H7 (cell line): ENCODE measurements at places on chromosomes 2 and 18. TPM values are rescaled to one million over a fixed set of nuclear protein-coding genes. Genes with fewer than 3 reads are reported as not detected.

GRCh38 chr18:55576001-55576400, 12.0 kb downstream of the TCF4 start:
- no peak for DNase-seq

GRCh38 chr2:197946562-197946961, 142.2 kb downstream of the PLCL1 start:
- DNase-seq: no peak

- no peak for DNase-seq
These were observed 10.8 kb upstream of the SESTD1 start for GRCh38 chr2:179275253-179276012.

GRCh38 chr2:160650196-160651118, 156.8 kb upstream of the RBMS1 start:
- DNase-seq: no peak

- peak; percentile 39 for DNase-seq
These were observed 63.7 kb upstream of the POU3F3 start for GRCh38 chr2:104790100-104790811.

DNA sequence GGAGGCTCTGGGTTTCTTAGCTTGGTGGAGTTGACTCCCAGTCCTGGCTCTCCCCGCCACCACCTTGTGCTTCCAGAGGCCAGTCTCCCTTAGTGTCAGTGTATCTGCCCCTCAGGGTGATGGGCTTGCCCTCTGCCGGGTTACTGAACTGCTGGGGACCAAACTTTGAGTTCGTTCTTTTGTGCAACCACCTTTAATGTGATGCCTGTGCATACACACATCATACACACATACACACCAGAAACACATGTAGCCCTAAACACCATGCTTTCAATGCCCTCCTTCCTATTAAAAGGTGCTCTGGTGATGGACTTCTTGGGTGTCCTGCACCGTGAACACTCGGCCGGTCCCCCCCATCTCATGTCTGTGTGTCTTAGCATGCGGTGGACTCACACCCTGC, 315.1 kb upstream of the EPAS1 start:
- DNase-seq: no peak

- DNase-seq: no peak
These were observed 20.4 kb upstream of the IL1R1 start for GRCh38 chr2:102122115-102122514.

- DNase-seq: no peak
These were observed 19.4 kb upstream of the MPPE1 start for GRCh38 chr18:11927497-11927896.

- DNase-seq: no peak
These were observed 10.1 kb downstream of the TBC1D8 start for GRCh38 chr2:101140978-101141655.

GRCh38 chr18:46335534-46336101, 231.4 kb downstream of the HAUS1 start:
- peak; percentile 93 for DNase-seq

DNA sequence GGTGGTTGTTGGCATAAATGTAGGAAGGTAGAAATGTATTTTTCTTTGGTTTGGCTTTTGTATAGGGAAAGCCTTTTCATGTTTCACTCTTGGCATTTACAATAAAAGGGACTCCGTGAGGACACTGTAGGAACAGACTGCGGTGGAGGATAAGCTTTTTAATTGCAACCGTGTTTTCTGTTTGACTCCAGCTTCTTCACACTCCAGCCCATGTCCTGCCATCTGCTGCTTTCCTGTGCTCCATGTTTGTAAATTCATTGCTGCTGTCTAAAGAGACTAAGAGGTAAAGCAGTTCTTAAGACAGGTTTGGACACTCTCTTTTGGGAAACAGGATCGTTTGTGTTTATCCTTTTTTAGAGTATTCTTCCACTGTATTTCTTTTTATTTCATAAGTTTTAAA, 33.3 kb downstream of the WDR75 start:
- DNase-seq: no peak

DNA sequence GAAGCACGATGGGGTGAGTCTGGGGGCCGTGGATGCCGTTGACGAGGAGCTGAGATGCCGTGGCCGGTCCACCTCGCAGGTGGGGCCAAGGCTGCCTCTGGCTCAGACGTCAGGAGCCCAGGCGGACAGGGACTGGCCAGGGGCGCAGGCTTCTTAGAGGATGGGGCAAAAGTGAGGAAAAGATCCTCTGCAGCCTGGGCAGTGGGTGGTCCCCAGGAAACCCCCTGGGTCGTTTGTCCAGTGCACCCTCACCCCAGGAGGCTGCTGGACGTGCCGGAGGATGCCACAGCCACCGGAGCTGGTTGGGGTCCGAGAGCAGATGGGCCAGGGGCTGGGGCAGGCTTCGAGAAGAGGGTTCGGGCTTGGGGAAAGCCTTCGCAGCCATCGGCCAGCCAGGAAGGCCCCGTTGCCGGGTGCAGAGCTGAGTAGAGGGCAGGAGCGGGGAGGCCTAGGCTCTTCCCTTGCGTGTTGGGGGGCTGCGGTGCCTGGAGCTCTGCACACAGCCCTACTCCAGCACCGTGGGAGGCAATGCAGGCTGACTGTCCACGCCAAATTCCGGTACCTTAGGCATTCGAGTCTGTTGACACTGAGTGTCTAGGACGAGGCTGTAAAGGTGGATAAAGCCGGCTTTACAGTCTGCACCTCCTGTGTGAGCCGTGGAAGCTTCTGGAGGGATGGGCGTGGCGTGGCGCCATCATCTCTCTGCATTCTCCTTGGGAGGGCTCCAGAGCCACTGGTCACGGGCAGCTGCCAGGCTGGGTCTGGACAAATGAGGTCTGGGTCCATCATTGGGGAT, 18.8 kb downstream of the GPC1 start:
- peak; percentile 82 for DNase-seq

DNA sequence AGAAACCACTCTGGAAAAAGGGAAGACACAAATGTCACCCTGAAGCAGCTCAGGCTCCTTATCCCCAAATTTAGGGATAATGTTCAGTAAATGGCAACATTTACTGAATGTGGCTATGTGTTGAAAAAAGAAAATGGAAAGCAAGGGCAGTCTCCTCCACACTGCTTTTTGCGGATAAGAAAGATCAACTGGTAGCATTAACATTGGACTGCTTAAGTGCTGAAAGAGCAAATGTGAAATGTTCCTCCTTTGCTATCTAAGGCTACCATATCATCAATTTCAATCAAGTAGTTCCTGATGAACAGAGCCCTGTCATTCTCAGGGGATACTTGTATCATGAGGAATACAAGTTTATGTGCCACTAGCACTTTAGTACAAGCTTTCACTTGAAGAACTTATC, 12.5 kb downstream of the FBXO11 start:
- DNase-seq: no peak

DNA sequence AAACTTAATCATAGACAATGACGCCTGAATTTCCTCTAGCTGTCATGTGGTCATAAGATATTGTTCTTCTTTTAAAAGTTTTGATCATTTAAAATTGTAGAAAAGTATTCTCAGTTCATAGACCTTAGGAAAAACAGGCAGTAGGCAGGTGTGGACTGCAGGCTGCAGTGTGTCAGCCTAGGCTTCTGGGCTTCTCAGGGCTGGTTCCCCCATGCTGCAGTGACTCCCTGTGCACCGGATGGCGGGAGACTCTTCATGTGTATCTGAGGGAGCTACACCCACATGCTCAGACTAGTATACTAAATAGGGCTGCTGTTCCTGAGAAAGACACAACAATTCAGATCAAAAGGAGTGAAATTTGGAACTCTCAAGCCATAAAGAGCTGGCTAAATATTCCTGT, 72.4 kb downstream of the PXDN start:
- no peak for DNase-seq

CXCR1 gene
- not detected in 2 replicates for total RNA-seq

SERPINB4 gene
- total RNA-seq: not detected in 2 replicates

PDCD1 gene
- 1.0 and 2.8 TPM in 2 replicates for total RNA-seq

ANKRD30BL gene
- not detected in 2 replicates for total RNA-seq

IL36B gene
- not detected in 2 replicates for total RNA-seq

CIB4 gene
- not detected in 2 replicates for total RNA-seq

C2orf78 gene
- total RNA-seq: 0.15 TPM in 1 of 2 replicates, not detected in the other

KCNE4 gene
- total RNA-seq: not detected in 2 replicates

PROM2 gene
- 1.1 and 1.8 TPM in 2 replicates for total RNA-seq

GULP1 gene
- total RNA-seq: 49.4 and 63.8 TPM in 2 replicates

DLGAP1 gene
- 10.1 and 21.7 TPM in 2 replicates for total RNA-seq

SP9 gene
- total RNA-seq: 0.10 and 0.15 TPM in 2 replicates

CLEC4F gene
- total RNA-seq: not detected in 2 replicates

LIMS3 gene
- total RNA-seq: not detected in 2 replicates
